EH (cell line): ENCODE measurements at places on chromosomes 3 and 15.

DNA sequence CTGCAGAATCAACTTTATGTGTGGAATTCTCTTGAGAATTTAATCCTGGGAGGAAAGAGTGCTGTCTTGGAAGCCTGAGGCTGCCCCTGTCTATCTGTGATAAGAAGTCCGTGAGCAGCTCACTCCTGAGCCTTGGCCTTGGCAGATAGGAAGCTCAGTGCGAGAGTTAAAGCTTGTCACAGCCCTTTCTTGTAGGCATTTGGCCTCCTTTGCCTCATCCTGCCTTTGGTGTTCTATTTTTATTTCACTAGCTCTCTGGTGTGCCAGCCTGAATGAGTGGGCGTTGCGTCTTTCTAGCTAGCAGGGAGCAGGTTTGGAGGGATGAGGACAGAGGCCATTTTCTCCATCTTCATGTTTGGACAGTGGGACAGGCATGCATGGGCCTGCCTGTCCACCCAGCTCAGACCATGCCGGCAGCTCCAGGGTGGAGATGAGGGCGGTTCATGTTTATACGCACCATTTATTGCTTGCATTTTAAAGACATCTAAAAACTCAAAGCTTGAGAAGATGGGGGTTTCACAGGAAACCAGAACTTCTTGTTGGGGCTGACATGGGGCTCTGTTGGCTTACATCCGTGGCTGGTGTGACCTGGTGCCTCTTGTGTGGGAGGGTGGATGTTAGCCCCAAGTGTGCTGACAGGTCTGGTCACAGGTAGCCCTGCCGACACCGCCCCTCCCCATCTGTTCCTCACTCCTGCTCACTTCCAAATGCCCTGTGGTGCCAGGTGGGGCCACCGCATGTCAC is 29.8 kb downstream of the IRAK2 start:
- peak; percentile 15 for DNase-seq

DNA sequence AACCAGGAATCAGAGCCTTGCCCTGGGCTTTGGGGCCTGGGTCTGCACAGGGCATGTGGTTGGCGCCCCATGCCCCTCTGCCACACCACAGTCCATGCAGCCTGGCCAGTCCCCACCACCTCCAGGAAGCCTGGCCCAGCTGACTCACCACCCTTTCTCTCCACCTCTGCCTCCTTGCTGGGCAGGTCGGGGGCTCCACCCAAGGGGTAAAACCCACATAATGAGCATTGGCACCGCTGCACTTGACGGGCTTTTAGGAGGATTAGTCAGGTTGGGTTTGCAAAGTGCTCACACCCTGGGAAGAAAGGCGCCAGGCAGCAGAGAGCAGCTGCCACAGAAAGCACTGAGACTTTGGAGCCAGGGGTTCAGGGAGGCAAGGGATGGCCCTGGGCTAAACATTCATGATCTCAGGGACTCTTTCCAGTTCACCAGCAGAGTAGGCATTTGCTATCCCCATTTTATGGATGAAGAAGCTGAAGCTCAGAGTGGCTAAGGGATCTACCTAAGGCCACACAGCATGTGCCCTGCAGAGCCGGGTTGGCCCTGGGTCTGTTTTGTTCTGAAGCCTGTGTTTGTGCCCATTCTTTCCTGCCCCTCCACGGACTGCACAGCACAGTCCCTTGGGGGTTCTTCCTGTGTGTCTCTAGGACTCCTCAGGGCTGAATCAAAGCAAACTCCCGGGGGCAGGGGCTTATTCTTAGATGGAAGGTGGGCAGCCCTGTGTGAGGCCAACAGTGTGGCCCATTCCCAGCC is 113.4 kb downstream of the ETFA start:
- DNase-seq: no peak

GRCh38 chr3:186458306-186459107 is 85.7 kb downstream of the CRYGS start:
- DNase-seq: no peak

GRCh38 chr3:157081626-157082210 is 78.2 kb downstream of the CCNL1 start:
- DNase-seq: peak; percentile 95

DNA sequence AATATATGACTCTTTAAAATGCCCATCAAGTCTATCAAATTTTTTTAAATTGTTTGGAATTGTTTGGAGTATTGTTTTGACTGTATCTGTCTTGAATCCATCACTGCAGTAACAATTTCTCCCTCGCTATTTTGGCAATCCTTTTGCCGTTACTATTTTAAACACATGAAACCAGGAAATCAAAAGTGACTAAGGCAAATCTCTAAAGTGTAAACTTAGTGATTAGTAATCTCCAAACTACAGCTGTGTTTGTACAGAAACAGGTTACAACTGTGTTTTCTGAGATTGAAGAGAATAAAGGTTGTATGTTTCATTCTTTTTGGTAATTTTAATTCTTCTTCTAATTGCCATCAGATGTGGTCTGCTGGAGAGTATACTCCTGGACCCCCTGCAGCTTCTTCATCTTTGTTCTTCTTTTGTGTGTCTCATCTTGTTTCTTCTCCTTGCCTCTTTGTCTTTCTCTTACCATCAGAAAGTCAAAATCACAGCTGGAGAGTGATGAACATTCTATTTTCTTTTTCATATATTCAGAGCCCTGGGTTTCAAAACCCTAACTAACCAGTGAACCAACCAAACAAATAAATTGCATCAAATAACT is 465.4 kb downstream of the RBMS3 start:
- no peak for DNase-seq

DNA sequence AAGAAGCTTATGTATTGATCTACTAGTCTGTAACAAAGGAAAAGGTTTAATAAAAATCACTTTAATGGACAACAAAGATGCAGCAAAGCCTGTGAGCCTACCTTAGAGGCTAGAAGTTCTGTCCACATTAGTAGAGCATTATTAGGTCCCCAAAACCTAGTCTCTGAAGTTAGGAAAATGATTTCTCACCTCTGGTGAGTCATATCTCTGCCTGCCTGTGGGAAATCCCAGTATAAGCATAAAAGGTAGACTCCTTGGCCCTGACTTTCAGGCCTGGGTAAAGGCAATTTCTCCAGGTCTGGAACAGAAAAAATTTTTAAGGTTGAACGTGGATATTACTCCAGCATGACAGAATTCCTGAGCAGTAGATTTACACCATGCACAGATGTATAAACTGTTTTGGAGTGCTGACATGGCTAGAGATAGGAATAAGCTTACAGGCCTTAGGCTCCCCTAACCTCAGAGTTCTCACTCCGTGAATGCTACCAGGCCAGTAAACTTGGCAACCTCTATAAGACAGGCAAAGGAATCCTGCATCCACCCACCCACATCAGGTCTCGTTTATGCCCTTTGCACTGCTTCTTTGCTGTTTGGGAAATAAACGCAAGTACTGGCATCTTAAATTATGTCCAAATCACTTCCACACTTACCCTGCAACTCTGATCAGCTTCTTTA is 104.1 kb downstream of the SERPINI1 start:
- DNase-seq: no peak

- no peak for DNase-seq
Observed at GRCh38 chr3:51712511-51712931, 5.7 kb downstream of the GRM2 start.

GRCh38 chr15:49137861-49138260 is 17.5 kb downstream of the COPS2 start:
- DNase-seq: peak; percentile 67

GRCh38 chr15:83474578-83474977 is 27.4 kb downstream of the SH3GL3 start:
- no peak for DNase-seq

DNA sequence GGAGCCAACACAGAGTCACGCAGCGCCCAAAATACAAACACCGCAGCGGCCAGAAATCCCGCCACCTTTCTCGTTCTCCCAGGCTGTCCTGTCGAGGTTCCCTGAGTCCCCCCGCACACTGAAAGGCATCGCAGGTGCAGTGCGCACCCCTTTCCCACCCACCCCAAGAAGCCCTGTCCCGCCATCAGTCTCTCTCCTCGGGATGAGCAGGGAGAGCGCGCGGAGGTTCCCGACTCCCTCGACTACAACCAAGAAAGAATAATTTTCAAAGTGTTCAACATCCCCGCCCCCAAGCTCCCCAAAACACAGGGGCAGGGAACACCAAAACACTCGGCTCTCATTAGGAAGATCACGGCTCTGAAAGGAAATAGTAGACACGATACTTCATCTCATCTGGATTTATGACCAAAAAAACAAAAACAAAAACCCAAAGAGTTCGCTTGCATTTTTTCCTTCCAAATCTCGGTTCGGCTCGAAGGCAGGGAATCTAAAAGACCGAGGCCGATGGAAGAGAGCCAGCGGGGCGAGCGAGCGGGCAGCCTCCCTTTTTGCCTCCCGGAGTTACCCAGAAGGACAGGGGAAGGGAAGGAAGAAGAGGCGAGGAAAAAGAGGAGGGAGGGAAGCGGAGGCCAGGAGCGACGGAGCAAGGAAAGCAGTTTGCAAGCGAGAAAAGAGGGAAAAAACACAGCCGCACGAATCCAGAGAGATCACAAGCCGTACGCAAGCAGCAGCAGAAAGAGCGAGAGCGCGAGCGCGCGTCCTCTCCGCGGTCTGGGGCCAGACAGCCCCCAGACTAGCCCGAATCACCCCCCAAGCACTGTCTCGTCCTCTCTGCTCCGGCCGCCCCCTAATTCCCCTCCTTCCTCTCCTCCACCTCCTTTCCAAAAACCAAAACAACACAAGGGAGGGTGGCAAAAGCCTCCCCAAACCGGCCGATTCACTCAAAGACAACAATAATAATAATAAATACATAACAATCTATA is 808 bp downstream of the BCL6 start:
- DNase-seq: peak; percentile 66

DNA sequence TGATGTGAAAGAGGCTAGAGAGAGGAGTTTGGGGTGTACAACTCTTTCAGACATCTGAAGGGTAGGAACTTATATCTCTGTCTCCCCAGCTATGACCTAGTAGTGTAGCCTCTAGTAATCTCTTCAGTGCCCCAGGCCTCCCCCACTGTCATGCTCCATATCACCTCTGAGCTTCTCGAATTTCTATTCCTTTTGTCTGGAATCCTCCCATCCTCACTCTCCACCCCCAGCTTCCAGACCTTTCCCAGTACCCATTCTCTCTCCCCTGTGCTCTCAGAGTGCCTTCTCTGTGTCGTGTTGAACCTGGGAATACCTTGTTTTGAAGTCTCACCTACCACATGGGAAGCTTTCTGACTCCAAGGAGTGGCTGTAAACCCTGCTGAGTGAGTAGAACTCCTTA is 3.6 kb upstream of the RBPMS2 start:
- no peak for DNase-seq

DNA sequence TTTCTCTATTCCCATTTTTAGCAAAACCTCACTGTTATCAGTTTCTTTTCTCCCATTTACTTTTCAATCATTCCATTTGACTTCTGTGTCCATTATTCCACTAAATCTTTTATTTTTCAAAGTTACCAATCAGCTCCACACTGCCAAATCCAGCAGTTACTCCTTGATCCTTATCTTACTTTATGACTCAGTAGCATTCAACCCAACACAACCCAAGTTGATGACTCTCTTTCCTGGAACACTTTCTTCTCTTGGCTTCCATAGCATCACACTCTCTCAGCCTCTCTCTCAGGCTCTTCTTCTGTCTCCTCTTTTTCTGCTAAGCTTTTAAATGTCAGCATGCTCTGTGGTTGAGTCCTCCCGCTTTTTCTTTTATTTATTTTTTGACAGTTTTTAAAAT is 36.3 kb downstream of the RASGRP1 start:
- DNase-seq: peak; percentile 91

- peak; percentile 81 for DNase-seq
Observed at GRCh38 chr3:149395107-149396089, 17.9 kb upstream of the TM4SF1 start.

GRCh38 chr15:65300924-65301441 is 3.5 kb upstream of the RNU5B-1 start:
- no peak for DNase-seq

- DNase-seq: no peak
Observed at GRCh38 chr3:46861605-46862368, 1.5 kb downstream of the MYL3 start.

GRCh38 chr3:14793126-14793857 is 25.5 kb upstream of the FGD5 start:
- no peak for DNase-seq

DNA sequence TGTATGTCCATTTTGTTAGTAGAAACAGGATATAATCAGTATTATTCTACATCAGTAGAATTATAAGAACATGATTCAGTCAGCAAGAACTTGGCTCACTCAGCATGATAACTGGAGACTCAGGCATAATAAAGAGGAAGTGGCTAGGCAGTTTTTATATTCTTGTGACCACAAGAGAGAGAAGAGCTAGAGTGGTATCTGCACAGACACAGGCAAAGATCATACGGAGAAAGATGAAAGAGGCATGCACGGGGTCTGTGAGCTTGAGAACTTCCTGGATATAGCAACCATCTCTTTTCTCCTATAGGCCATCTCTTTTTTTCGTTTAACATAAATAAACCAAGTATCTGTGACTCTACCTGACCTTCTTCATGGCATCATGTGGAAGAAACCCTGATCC is 46.8 kb downstream of the MYO5A start:
- DNase-seq: peak; percentile 91

GRCh38 chr3:157394411-157394810 is 42.2 kb upstream of the PTX3 start:
- DNase-seq: peak; percentile 32

DNA sequence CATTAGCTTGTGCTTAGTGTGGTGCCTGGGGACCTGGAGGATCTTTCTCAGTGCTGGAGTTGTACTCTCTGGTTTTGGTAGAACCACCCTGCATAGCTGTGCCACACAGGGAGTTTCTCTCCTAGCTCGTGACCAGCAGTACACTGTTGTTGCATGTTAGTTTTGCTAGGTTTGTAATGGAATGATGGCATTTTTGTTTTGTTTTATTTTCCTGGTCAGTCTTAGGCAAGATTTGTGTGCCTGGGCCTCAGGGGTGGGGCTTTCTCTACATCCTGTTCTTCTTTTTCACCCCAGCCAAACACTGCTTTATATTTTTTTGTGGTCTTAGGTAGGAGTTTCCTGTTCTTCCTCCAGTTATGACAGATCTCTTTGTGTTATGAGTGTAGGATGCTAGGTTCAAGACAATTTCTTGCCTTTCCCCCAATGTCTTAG is 534.5 kb upstream of the KCNMB2 start:
- DNase-seq: no peak

DNA sequence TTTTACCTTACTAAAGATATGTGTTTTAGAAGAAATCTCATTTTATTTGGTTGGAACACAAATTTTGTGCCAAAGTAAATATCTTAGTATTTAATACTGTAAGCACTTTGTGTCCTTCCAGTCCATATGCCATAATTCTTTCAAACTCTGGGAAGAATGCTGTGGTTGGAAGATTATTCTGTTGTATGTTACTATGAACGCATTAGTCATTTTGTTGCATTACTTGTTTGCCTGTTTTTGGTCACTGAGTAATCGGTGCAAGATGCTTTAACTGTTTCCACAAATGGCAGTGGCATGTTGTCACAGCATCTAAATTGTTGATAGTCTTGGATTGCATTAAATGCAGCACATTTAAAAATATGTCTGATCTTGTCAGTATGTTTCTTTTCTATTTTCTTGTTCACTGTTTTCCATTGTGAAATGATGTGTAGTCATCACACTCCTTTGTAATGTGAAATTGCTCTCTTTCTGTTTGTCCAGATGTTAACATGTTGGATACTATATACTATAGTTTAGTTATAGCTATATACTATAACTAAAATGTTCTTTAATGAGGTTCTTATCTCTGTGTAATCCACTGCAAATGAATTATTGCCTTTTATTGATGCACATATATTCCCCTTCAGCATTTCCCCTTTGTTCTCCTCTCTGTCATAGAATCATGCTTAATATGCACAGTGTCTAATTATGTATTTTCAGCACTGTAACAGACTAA is 89.9 kb upstream of the FLNB start:
- peak; percentile 94 for DNase-seq
